ENCODE measurements at places on chromosomes 16 and 17. TPM values are rescaled to one million over a fixed set of nuclear protein-coding genes. Genes with fewer than 3 reads are reported as not detected.

DNA sequence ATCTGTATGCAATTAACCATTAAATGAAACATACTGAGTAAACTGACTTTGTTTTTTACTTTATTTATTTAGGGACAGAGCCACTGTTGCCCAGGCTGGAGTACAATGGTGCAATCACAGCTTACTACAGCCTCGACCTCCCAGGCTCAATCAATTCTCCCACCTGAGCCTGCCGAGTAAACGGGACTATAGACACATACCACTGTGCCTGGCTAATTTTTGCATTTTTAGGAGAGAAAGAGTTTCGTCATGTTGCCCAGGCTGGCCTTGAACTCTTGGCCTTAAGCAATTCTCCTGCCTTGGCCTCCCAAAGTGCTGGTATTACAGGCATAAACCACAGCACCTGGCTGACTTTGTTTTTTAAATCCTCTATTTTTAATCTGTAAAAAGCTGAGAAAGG, 42.6 kb downstream of the ANKFY1 start:
- no peak for DNase-seq

GRCh38 chr16:50797456-50797855, 55.6 kb downstream of the CYLD start:
- no peak for DNase-seq

- no peak for DNase-seq
These were observed 13.8 kb downstream of the SLC16A3 start for GRCh38 chr17:82242698-82242976.

GRCh38 chr16:89019511-89019910, 42.5 kb upstream of the CBFA2T3 start:
- DNase-seq = no peak

DNA sequence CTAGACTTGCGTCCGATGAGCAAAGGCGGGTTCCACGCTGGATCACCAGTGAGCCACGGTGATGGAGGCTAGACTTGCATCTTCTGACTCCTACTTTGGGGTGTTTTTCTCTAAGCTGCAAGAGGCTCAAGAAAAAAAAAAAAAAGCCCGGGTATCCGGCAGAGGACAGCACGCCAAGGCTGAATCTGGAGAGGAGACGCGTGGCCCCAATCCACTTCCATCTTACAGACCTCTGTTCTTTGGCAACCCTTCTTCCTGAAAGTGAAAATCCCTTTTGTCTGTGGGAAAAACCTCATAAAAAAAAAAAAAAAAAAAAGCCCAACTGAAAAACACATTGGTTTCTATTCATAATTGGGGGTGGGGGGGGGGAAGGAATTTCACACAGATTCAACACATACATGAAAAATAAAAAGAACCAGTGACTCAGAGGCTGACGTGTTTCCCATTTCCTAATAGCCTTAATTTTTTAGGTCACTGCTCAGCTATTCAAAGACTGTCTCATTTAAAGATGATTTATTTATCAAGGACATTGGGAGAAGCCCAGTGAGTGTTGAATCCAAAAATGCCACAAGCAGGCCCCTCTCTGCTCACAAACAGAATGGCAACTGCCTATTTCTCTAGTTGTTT, 258.3 kb downstream of the FOXL1 start:
- DNase-seq = peak; percentile 95

- no peak for DNase-seq
These were observed 79.3 kb downstream of the ABCC12 start for GRCh38 chr16:48076455-48077012.

GRCh38 chr17:51537996-51538550, 277.7 kb downstream of the UTP18 start:
- no peak for DNase-seq

DNA sequence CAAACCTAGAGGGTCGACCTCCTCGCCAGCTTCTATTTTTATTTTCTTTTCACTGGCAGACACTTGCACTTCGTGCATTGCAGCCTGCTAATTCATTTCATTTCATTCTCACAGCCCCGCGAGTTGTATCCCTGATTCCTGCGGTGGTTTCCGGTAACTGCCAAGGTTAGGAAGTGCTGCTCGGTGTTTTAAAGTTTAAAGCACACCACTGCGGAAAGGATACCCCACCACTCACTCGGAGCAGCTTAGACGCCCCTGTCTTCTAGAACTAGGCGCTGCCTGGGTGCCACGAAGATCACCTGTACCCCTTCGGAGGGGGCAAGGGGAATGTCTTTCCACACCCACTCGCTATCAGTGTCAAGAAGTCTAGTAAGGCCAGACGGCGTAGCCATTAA, 509 bp downstream of the CNEP1R1 start:
- DNase-seq = peak; percentile 16

Gene SPECC1
- 0.22 TPM for total RNA-seq

Gene VASN
- 1.6 TPM for total RNA-seq

Gene IQCK
- total RNA-seq = 10.9 TPM

Gene CSH1
- not detected for total RNA-seq

Gene ALOX12B
- not detected for total RNA-seq

Gene ZNF750
- total RNA-seq = under 0.01 TPM

Gene KRT222
- not detected for total RNA-seq

Gene MEIOB
- not detected for total RNA-seq

Gene RND2
- 0.20 TPM for total RNA-seq

Gene IGFBP4
- total RNA-seq = 193 TPM

Data from lung microvascular endothelial cell (primary cell).